ENCODE measurements at places on chromosomes 16 and 17.

- no peak for DNase-seq
Observed at GRCh38 chr16:61945511-61945910, 90.7 kb downstream of the CDH8 start.

DNA sequence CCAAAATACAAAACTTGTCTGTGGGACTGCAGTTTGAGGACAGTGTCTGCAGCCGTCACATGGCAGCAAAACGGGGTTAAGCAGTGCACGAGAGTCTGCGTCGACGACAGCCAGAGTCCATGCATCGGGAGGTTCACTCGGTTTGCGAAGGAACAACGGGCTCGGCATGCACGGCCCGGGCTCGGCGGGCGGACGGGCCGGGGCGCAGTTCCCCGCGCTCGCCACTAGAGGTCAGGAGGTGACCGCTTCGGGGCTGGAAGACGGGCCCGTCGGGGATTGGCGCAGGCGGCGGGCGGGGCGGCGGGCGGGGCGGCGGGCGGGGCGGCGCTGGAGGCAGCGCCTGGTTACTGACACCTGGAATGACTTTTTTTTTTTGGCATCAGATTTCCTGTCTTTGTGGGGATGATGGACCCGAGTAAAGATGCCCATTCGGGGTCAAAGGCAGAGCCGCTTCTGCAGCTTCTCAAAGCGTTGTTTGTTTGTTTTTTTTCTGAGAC lies 6.5 kb downstream of the SCGB1C2 start:
- DNase-seq = peak; percentile 63

DNA sequence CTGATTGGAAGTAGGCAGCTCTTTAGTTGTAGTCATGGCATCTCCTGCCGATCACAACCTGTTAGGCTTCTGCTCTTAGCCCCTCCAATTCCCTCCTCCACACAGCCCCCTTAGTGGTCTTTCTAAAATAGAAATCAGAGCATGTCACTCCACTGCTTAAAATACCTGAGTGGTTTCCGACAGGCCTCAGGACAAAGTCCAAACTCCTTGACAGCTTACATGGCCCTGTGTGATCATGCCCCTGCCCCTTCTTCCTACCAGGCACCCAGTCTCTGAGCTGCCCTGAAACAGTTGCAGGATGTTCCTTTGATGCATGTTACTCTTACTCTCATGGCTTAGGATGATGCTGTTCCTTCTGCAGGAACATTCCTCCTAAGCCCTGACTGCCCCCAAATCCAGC lies 147.3 kb downstream of the AATF start:
- no peak for DNase-seq

DNA sequence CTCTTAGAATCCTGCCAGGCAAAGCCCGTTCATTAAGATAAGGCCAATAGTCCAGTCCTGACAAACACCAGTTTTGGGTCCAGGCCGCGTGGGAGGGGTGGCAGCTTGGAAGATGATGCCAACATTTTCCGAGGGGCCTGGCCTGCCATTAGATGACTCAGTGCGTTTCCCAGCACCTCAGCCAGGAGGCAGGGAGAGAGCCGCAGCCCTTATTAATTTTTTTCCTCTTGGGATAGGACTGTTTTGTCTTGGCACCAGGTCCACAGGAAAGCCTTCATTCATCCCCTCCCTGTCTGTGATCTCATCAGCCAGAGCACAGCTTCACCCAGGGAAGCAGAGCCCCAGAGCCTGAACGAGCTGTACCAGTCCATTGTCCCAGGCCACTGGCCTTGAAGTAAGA lies 4.7 kb upstream of the NDEL1 start:
- no peak for DNase-seq

DNA sequence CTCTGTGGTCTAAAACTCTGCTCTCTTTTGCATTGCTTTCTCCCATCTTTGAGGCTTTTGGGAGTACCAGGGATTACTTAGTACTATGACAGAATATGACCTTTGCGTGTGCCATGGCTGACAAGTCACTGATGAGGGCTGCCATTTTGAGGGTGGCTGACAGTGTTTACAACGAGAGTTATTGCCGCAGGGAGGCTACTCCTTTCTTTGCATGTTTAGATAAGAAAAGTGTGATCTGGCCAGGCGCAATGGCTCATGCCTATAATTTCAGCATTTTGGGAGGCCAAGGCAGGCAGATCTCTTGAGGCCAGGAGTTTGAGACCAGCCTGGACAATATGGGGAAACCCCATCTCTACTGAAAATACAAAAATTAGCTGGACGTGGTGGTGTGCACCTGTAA lies 77.5 kb downstream of the GSG1L start:
- no peak for DNase-seq

DNA sequence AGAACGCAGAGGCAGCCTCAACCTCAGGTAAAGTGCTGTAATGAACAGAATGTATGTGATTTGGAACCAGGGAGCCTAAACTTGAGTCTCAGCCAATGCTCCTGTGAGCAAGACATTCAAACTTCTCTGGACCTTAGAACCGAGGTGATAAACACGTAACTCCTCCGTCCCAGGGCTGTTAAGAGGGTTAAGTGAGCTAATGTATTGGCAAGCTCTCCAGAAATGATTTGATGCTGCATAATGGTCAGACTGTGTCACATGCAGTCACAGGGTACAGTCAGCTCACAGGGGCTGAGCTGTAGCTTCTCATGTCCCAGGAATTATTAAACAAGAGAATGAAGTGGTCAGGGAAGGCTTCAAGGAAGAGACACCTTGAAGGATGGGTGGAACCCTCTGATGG lies 10.0 kb upstream of the SLC4A1 start:
- DNase-seq = no peak

DNA sequence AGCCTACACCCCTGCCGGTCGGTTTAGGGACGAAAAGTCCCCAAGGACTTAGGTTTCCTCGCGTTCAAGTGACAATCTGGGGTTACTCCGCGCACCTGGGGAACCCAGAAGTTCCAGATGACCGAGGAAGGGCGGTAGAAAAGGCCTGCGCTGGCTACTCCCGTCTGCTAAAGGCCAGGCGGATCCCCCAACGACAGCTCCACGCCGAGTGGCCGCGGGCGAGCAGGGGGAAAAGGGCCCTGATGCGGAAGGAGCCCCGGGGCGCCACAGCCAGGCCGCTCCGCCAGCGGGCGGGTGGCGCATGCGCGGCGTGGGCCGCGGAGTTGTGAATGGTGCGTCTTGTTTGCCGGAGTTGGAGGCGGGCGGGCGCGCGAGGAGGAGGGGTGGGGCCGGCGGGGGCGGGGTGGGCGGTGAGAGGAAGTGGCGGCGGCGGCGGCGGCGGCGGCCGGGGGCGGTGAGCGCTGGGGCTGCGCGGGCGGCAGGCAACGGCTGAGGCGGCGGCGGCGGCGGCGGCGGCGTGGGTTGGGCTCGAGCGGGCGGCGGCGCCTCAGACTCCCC lies at the start of gene CBFB:
CBFB (plus strand) TSS at position 454 of the 558 bp plus-strand sequence. CDS start 259 bp downstream, outside the sequence.
- peak; percentile 95 for DNase-seq

DNA sequence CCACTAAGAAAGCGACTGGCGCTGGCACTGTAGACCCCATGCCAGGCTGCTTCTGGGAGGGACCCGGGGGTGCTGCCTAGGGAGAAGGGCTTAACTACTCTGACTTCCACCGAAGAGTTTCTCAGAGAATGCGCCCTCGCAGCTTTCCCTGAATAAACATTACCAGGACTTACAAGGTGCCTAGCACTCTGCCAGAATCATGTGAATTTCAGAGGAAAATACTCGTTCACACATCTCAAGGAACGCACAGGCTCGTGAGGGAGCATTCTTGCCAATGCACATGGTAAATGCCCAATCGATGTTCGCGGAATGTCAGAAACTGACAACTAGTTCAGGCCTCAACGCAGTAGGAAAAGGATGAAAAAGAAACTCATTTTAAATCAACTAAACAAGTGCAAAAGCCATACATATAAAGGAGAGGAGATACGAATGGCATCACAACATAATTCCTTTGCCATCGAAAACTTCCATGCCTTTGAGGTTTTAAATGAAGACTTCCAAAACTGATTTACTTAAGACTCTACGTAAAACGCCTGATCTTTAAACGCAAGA lies 999 bp downstream of the CMC2 start:
- no peak for DNase-seq

DNA sequence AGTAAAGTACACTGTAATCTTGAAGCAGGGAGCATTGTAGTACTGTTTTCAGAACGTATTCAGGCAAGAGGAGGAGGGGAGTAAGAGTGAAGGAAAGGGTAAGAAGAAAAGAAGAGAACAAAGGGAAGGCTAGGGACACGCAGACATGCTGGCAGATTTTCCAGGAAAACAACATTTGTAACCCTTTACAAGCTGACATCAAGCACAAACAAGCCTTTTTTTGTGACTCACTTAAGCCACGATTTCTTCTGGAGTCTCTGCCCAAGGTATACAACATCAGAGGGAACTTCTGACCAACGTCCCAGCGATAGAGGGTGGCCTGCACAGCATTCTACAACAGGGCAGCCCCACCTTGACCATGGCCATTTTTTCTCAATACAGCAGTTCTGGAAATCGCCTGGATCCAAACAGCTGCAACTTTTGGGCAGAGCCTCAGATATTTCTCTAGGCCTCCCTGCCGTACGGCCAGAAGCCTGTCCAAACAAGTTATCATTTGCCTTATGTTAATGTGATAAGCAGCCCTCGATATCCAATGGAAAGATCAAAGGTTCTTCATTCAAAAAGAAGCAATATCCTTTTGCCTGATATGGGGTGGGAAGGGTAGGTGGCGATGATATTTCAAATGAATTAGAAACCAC lies 247.3 kb downstream of the ZFHX3 start:
- no peak for DNase-seq

GRCh38 chr17:28369684-28370034 lies 448 bp downstream of the VTN start:
- DNase-seq = no peak

DNA sequence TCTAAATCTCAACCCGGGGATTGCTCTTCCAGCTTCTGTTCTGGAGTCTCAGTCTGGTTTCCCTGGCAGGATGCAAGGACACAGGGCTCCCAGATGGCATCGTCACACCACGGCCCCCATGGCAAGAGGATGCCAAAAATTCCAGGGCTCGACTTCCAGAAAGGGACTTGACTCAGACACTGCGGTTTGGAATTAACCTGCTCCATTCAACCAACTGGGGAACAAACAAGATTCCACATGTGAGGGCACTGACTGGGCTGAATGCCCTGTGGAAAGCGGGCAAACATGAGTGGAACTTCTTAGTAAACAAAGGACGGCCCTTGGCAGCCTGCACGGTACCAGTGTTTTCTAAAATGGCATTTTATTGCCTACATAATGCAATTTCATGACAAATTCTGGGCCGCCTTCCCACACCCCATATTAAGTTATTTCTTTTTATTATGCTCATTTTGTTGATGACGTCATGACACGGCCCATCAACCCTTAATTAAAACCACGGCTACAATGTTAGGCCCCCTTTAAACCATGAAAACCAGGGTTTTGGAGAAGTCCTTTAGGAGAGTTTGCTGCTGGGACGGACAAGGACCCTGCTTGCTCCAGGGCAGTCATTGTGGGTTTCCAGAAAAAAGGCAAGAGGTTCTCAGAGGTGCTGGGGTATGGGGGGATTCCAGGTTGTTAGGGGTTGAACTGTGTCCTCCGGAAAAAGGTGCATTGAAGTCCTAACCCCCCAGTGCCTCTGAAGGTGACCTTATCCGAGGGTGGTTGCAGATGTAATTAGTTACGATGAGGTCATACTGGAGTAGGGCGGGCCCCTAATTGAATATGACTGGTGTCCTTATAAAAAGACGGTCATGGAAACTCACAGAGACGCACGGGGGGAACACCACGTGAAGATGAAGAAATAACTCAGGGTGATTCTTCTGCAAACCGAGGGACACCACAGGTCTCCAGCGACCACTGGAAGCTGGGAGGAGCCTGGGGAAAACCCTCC lies 205.6 kb downstream of the FOXL1 start:
- no peak for DNase-seq

DNA sequence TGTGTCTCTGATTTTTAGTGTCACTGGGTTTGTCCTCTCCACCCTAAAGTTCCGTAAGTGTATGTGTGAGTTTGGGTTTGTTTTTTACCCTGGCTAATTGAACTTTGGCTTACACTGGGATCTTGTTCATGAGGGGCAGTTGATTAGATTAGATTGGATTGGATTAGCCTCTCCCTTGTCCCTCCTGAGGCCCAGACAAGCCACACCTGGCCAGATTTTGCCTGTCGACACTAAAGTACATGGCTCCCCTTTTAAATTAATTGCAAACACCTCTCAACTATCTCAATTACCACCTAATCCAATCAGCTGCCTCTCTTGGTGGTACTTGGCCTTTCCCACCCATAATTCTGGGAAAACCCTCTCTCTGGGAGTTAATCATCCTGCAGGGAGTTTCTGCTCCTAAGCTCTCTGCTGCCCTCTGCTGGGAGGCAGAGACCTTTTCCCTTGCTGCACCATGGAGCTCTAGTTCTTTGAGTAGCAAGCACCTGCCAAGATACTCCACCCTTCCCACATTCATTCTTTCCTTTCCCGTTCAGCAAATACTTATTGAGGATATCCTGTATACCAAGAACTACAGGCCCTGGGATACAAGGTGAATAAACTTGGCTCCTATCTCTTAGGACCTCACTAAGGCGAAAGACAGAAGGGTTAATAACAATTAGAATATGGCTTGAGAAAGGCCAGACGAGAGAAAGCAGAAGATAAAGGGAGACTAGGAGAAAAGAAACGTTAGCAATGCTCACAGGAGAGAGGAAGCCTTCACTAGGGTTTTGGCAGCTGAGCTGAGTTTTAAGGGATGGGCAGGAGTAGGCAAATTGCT lies 60.0 kb upstream of the MPHOSPH6 start:
- DNase-seq = peak; percentile 59

DNA sequence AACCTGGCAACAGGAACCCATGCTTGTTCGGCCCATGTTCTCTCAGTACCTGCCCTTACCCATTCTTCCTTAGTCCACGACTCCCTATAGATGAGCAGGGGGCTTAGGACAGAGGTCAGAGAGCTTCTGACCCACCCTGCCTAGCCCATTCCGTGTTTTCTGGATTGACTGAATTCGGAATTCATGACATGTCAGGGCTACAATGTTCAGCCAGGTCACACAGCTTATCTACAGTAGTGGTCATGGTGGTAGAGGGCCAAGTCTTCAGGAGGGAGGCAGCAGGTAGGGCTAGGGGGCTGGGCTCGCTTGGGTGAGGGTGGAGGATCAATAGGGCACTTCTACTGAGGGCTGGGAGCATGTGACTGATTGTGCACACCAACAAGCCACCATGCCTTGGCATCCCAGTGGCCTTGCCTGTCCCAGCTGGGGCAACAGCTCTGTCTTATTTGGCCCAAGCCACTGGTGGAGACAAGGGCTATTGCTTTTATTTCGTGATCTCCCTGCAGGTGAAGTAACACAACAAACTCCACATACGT lies 3.1 kb downstream of the HEXIM2 start:
- no peak for DNase-seq

DNA sequence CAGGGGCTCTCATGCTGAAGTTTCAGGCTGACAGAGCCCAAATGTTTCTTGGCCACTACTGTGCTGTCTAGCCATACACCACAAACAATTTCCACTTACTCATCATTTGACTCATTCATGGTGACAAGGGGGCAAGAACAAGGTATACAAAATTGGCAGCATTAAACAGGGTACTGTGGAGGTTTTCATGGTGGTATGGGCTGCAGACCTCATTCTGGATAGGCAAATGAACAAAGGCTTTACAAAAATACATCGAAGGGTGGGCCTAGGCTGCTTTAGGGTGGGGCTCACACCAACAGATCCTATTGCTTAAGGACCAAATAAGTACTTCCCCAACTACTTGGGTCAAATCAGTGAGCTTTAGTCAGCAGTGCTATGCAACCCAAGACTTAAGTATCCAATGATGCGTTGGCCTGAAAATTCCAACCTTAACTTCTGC lies 53.0 kb downstream of the N4BP1 start:
- no peak for DNase-seq

GRCh38 chr17:77365584-77366186 lies 224.9 kb downstream of the SEC14L1 start:
- DNase-seq = no peak

Measured in NAMALWA (cell line).